ENCODE measurements at places on chromosomes 11 and 22. TPM values are rescaled to one million over a fixed set of nuclear protein-coding genes. Genes with fewer than 3 reads are reported as not detected.

GRCh38 chr11:59641156-59641555, 25.6 kb upstream of the OSBP start:
- no peak for DNase-seq
- H3K4me3 ChIP-seq = no peak overlapping the region
- H3K27ac ChIP-seq = no peak overlapping the region
- H3K4me1 ChIP-seq = no peaks in the 10 kb centered on the region
- no peaks in the 10 kb centered on the region for H3K27me3 ChIP-seq

DNA sequence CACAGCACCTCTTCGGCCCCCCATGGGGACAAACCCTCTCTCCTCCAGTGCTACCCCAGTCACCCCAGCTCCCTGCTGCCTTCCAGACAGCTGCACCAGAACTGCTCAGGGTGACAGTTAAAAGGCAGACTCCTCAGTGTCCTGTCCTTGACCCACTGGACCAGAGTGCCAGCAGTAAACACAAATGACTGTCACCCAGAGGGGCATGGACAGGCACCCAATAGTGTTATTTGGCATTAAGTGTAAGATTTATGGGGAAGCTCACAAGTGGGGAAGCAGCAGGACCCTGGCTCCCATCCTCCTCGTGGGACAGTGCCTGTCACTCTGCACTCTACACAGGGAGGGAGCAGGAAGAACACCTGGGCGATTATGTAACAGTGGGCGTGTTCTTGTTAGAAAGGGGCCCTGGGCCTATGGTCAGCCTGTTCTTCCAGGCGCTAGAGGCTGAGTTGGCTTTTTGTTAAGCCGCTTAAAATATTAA, 5.0 kb downstream of the RPS19BP1 start:
- H3K4me3 ChIP-seq = no peak overlapping the region
- H3K27ac ChIP-seq = peak overlapping the region; percentile 11
- no peaks in the 10 kb centered on the region for H3K27me3 ChIP-seq
- H3K36me3 ChIP-seq = peaks cover 47% of the 10 kb centered on the region

DNA sequence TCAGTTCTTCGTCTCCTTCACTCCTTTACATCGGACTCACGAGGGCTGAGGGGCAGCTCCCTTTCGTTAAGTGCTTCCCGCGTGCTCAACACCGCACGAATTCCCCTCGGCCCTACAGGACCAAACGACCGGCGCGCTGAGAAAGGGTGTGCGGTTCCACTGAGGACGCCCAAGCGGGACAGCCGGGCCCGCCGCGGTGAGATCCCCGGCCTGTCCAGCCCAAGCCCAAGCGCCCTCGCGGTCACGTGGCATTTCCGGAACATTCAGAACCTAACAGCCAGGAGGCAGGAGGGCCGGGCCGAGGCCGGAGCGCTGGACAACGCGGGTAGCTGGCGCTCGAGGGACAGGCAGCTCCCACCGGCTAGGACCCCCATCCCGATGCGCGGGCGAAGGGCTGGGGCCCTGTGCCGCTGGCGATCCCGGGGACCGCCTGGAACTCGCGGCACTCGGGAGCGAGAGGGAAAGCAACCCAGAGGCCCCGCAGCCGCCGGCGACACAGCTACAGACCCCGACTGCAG, 737 bp upstream of the STIP1 start:
- peak overlapping the region; percentile 60 for H3K4me3 ChIP-seq
- peaks cover 20% of the 10 kb centered on the region for H3K4me1 ChIP-seq
- H3K27ac ChIP-seq = peak overlapping the region; percentile 66
- no peak for DNase-seq

DNA sequence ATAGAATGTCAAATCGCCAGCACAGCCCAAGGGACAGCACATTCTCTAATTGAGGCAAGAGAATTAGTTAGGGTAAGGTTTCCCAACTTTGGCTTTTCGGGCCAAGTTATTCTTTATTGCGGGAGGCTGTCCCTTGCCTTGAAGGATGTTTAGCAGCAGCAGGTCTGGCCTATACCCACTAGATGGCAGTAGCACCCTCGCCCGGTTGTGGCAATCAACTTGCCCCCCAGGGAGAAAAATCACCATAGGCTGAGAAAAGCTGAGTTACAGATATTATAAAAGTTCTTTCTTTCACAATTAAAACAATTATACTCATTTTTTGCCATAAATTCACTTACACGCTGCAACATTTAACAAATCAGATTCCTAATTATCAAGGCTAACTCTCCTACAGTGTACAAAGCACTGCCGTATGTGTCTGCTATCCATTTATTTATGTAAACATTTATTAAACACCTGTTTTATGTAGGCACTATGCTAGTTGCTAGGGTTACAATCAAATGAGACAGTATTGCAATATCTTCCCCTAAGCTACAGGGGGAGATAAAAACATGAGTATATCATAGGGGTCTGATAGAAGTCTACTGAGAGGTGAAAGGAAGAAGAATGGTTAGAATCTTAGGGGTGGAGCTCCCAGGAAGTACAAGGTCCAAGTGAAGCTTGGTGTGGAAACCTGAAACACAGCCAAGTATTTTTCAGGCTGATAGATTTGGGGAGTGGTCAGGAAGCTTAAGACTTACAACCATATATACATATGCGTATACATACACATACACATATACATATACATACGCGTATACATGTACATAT, 452.3 kb downstream of the RAB38 start:
- no peaks in the 10 kb centered on the region for H3K27me3 ChIP-seq
- H3K27ac ChIP-seq = no peak overlapping the region
- H3K4me1 ChIP-seq = no peaks in the 10 kb centered on the region
- H3K4me3 ChIP-seq = no peak overlapping the region
- DNase-seq = no peak
- H3K36me3 ChIP-seq = no peaks in the 10 kb centered on the region

- H3K36me3 ChIP-seq = peaks cover 3% of the 10 kb centered on the region
- H3K27ac ChIP-seq = no peak overlapping the region
- no peak for DNase-seq
- no peak overlapping the region for H3K4me3 ChIP-seq
Measured at GRCh38 chr11:665704-666281, 28.7 kb downstream of the DRD4 start.

- no peaks in the 10 kb centered on the region for H3K4me1 ChIP-seq
- no peak for DNase-seq
- H3K27me3 ChIP-seq = no peaks in the 10 kb centered on the region
- no peak overlapping the region for H3K27ac ChIP-seq
- no peaks in the 10 kb centered on the region for H3K36me3 ChIP-seq
- no peak overlapping the region for H3K4me3 ChIP-seq
Measured at GRCh38 chr11:88246696-88247095, 71.5 kb upstream of the RAB38 start.

DNA sequence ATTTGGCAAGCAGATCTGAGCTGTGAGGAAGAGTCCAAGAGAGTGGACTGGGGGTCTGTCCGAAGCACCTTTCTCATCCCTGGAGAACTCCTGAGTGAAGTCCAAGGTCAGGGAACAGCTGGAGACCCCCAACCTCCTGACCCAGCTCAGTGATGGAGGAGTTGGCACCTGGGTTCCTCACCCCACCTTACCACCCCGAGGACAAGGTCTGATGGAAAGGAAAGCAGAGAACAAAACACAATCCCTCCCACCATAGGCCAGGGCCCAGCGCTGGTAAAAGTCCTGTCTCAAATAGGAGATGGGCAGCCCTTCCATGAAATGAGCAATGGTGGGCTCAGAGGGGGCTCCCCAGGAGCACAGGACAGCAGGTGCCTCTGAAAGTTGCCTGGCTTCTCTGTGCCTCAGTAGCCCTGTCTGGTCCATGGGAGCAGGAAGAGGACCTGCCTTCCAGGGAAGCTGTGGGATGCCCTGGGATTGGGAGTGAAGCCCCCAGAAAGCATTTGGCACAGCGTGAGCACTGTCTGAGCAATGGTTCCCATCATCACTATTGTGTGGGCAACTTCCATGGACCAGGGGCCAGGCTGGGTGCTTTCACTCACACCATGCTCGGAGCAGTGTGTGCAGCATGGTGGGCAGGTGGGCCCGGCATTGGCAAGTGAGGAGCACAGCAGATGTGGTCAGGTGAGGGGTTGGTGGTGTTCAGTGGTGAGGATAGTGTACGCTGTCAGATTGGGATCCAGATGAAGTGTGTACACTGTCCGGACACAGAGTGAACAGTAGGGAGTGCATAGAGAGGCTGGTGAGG, 7.5 kb downstream of the TRIM29 start:
- no peaks in the 10 kb centered on the region for H3K36me3 ChIP-seq
- H3K4me1 ChIP-seq = no peaks in the 10 kb centered on the region
- no peak overlapping the region for H3K27ac ChIP-seq
- no peak overlapping the region for H3K4me3 ChIP-seq
- no peaks in the 10 kb centered on the region for H3K27me3 ChIP-seq
- DNase-seq = no peak

DNA sequence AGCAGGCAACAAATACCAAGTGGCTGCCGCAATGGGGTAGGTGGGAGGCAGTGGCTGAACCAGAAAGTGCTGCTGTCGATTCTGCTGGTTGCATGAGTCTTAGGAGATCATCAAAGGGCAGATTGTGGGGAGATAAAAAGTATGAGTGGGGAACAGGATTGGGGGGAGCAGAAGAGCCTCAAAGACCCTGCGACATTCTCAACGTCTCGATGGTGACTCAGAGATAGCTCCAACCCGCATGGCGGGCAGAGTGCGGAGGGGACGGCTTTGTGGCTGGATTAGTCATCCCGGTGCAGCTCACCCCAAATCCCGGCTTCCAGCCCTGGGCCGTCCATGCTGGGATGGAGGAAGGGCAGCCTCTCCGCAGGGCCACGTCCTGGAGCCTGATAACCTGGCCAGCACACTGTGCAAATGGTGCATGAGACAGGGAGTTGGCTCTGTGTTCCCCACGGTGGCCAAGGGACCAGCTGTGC, 11.6 kb upstream of the RTN4R start:
- DNase-seq = no peak
- H3K27ac ChIP-seq = no peak overlapping the region
- H3K4me3 ChIP-seq = no peak overlapping the region

GRCh38 chr11:65947133-65947532, 1.9 kb downstream of the TSGA10IP start:
- no peaks in the 10 kb centered on the region for H3K4me1 ChIP-seq
- H3K4me3 ChIP-seq = no peak overlapping the region
- H3K27ac ChIP-seq = no peak overlapping the region
- no peak for DNase-seq

- DNase-seq = no peak
- H3K27me3 ChIP-seq = no peaks in the 10 kb centered on the region
- H3K4me3 ChIP-seq = no peak overlapping the region
- no peaks in the 10 kb centered on the region for H3K4me1 ChIP-seq
Measured at GRCh38 chr11:11348303-11348702, 4.7 kb downstream of the CSNK2A3 start.

DNA sequence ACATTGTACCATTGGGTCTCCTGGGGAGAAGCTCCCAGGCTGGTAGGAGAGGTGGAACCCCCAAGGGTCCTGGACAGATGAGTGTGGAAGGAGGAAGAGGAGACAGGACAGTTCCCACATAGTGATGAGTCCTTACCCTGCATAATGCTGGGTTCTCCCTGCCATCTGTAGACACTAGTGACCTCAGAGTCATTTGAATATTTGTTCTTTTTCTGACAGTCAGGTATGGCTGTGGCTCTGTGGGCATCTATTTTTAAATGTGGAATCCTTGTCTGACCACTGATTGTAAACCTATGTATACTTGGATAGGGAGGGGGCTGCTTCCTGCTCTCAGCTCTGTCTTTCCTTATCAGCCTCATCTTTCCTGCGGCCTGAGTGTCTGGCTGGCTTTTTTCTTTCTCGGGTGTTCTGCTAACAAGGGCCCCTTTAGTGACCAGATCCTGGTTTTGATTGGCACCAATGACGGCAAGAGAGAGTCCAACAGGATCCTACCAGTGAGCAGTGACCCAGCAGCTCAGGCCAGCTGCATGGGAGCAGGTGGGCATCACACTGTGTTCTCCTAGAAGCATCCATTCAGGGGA, 2.6 kb upstream of the SLC5A1 start:
- DNase-seq = no peak
- peaks cover 9% of the 10 kb centered on the region for H3K27me3 ChIP-seq
- no peak overlapping the region for H3K27ac ChIP-seq
- H3K36me3 ChIP-seq = no peaks in the 10 kb centered on the region

GRCh38 chr11:31968461-31969358, 122.2 kb upstream of the RCN1 start:
- H3K4me3 ChIP-seq = no peak overlapping the region
- no peak overlapping the region for H3K27ac ChIP-seq
- no peaks in the 10 kb centered on the region for H3K27me3 ChIP-seq
- H3K4me1 ChIP-seq = no peaks in the 10 kb centered on the region
- no peak for DNase-seq
- H3K36me3 ChIP-seq = no peaks in the 10 kb centered on the region

DNA sequence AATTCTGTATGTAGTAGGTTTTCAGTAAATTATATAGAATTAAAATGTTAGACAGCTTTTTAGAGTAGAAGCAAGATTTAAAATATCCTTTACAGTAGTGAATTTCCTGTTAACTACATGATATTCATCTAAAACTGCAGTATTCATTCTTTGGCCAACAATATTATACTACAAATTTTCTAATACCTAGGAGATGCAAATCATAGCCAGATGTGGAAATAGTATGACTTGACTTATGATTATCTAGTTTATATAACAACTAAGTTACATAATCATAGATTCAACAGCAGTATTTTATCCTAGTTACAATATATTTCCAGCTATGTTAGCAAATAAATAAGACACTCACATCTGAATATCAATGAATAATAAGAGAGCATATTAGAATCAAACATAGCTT, 163.2 kb downstream of the MSANTD4 start:
- no peak overlapping the region for H3K27ac ChIP-seq
- H3K4me1 ChIP-seq = no peaks in the 10 kb centered on the region
- H3K27me3 ChIP-seq = no peaks in the 10 kb centered on the region
- no peaks in the 10 kb centered on the region for H3K36me3 ChIP-seq

DNA sequence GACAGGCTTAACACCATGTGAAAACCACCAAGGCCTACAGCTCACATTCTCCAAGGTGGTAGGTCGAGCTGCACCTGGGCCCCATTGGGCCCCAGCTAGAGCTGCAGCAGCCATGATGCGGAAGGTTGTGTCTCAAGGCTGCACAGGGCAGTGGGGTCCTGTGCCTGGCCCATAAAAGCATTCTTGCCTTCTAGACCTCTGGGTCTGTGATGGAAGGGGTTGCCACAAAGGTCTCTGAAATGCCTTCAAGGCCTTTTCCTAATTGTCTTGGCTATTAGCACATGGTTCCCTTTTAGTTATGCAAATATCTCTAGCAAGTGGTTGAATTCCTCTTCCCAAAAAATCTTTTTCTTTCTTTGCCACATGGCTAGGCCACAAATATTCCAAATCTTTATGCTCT, 52.5 kb upstream of the C11orf58 start:
- no peak overlapping the region for H3K27ac ChIP-seq
- no peak for DNase-seq
- H3K27me3 ChIP-seq = no peaks in the 10 kb centered on the region

GRCh38 chr22:50039669-50040443, 18.2 kb downstream of the TTLL8 start:
- H3K36me3 ChIP-seq = no peaks in the 10 kb centered on the region
- H3K27me3 ChIP-seq = peaks cover 8% of the 10 kb centered on the region
- peaks cover 20% of the 10 kb centered on the region for H3K4me1 ChIP-seq

Gene PELI3
- 6.3 TPM for total RNA-seq

Gene KCNJ5
- 0.09 TPM for total RNA-seq

Gene SEZ6L
- total RNA-seq = 0.60 TPM

Gene SHANK2
- not detected for total RNA-seq

Gene CADM1
- total RNA-seq = 4.2 TPM

Gene CFAP300
- not detected for total RNA-seq

Gene MMP12
- not detected for total RNA-seq

Gene ASCL2
- total RNA-seq = 16.0 TPM

Gene SYCE3
- not detected for total RNA-seq

Gene OR2AG1
- not detected for total RNA-seq

Gene MUC15
- not detected for total RNA-seq

Gene RAB36
- 2.6 TPM for total RNA-seq

Gene DEFB131B
- total RNA-seq = not detected

Gene KCNQ1
- 1.9 TPM for total RNA-seq

Gene RNH1
- 120 TPM for total RNA-seq

Gene ZP1
- not detected for total RNA-seq

Gene CRYBB3
- not detected for total RNA-seq

Data from natural killer cell (primary cell).